ENCODE measurements at places on chromosomes 11 and 22. TPM values are rescaled to one million over a fixed set of nuclear protein-coding genes. Genes with fewer than 3 reads are reported as not detected.

The MFRP gene
- total RNA-seq, result not detected

DNA sequence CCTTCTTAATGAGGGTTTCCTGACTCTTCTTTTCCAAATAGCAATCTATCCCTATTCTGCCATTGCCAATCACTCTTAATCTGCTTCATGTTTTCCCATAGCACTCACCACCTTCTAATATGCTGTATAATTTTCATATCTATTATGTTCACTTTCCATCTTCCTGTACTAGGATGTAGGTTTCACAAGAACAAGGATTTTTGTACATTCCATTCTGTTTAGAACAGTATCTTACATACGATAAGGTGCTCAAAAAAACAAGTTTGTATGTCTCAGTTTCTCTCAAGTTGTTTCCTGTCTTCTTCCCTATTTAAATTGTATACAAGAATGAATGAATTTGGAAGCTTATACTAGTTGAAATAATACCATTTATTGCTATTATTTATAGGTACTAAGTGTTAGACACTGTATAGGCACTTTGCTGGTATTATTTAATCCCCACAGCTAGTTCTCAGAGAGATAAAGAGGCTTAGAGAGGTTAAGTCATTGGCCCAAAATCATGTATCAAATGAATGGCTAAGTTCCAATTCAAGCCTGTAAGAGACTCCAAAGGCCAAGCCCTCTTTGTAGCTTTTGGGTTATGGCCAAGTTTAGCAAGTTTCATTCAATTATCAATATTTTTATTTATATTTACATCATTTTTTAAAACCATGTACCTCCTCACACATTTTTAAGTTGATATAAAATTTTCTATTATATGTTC lies 134.7 kb downstream of the PAX6 start:
- DNase-seq, result no peak

DNA sequence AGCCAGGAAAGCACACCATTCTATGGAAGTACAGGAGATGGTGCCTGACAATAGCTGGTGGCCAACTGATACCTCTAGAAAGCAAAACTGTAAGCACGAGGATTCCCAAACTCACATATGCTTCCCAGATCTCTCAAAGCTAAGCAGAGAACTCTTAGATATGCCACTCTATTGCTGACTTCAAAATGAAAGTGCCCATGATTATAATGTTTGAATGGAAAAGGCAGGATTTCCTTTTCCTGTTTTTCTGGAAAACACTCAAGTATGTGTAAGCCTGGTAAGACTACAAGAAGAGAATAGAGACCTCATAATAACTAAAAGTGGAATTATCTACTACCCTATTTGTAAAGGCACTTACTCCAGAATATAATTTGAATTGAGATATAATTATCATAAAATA lies 2.6 kb upstream of the CARD18 start:
- no peak for DNase-seq

- DNase-seq, result no peak
Measured at GRCh38 chr22:29481265-29482000, 1.4 kb downstream of the NEFH start.

The TXNRD2 gene
- 13.1 TPM for total RNA-seq

The CHRM1 gene
- 0.27 TPM for total RNA-seq

DNA sequence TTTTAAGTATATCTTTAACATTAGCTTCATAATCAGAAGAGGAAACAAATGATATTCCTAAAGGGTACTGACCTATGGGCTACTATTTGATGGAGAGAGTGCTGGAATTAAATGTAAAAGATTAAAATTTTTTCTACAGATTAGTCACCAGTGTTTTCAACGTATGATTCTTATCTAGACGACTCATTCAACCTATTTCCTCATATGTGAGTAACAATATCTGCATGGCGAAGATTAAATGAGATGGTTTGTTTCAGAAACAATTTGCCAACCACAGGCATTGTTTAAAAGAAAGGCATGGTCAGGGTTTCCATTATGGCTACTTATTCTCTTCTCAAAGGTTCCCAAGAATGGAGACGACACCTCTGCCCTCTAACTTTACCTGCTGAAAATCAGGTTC lies 20.4 kb downstream of the OR56B4 start:
- no peak for DNase-seq

GRCh38 chr22:31333641-31334040 lies 12.5 kb downstream of the PATZ1 start:
- DNase-seq, result no peak

- DNase-seq, result no peak
Measured at GRCh38 chr11:102138670-102139069, 28.4 kb downstream of the YAP1 start.

GRCh38 chr11:127345819-127346459 lies 345.4 kb upstream of the KIRREL3 start:
- no peak for DNase-seq

- no peak for DNase-seq
Measured at GRCh38 chr22:50432131-50432876, 42.5 kb downstream of the SBF1 start.

GRCh38 chr11:113022262-113022661 lies 61.0 kb downstream of the NCAM1 start:
- DNase-seq, result no peak

DNA sequence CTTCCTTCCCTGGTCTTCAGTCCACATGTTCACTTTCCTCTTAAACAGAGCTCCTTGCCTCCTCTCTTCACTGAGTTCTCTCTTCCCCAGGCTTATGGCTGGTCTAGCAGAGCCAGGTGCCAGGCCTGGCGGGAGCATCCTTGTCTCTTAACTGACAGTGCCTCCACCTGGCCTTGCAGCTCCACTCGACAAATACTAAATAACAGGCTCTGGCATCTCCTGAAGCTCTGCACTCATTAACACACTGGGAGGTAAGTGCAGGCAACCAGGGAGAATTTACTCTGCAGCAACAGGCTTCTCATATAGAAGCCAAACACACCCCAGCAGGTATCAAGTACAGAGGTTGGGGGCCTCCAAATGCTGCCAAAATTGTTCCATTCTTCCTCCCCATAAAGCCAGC lies 438.1 kb downstream of the SOX6 start:
- no peak for DNase-seq

The CLTCL1 gene
- 10.1 TPM for total RNA-seq

The SUSD2 gene
- total RNA-seq, result 4.2 TPM

- DNase-seq, result no peak
Measured at GRCh38 chr11:115489466-115489865, 14.7 kb downstream of the CADM1 start.

GRCh38 chr22:25961699-25962098 lies 207.6 kb upstream of the SEZ6L start:
- DNase-seq, result no peak

- no peak for DNase-seq
Measured at GRCh38 chr22:32660292-32660691, 141.2 kb upstream of the TIMP3 start.

The NUDT22 gene
- 43.7 TPM for total RNA-seq

GRCh38 chr11:95585752-95586077 lies 203.9 kb downstream of the FAM76B start:
- DNase-seq, result no peak

DNA sequence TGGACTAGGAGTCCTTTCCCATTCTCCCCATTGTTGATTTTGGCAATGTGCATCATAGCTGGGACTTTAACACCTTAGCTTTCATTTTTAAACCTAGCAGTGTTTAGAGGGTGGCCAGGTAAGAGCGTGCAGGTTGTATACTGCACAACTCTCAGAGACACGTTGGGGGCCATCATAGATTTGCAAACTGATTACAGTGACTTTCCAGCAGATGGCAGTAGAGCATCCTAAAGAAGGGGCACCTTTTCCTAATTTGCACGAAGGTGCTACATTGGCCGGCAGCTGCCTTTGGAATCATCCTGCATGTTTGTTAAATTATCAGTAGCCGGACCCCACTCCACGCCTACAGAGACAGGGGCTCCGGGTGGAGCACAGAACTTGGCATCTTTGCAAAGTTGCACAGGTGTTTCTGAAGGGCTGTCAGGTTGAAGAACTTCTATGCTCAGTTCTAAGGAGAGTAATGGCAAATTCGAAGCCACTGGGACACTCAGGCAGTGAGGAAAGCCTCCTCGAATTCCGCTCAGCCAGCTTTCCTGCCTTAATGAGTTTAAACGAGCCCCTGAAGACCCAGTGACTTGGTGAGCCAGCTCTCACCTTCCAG lies 7.7 kb downstream of the LHFPL7 start:
- DNase-seq, result no peak

GRCh38 chr22:45007391-45008185 lies 2.2 kb downstream of the PHF21B start:
- no peak for DNase-seq

- DNase-seq, result peak; percentile 53
Measured at GRCh38 chr11:124900464-124900863, 2.8 kb upstream of the ROBO4 start.

- no peak for DNase-seq
Measured at GRCh38 chr11:130765406-130765805, 150.9 kb downstream of the SNX19 start.

DNA sequence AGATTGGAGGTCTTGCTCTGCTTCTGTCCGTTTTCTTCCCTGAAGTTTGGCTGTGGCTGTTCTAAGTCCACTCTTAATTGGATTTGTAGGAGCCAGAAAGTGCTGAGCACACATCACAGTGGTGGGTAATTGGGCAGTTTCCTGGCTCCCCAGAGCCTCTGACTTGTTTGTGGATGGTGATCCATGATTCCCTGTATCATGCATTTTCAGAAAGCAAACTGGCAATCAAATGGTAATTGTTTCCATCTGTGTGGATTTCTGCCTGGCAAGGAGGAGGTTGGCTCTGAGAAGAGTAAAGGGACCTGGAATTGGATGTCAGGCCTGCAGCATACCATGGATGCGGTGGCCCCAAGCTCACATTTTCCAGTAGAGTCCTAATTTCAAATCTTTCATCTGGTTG lies 49.5 kb downstream of the PPFIBP2 start:
- DNase-seq, result no peak

GRCh38 chr22:44439356-44440223 lies 58.4 kb downstream of the RTL6 start:
- DNase-seq, result peak; percentile 56

The AIFM3 gene
- total RNA-seq, result 0.99 TPM

GRCh38 chr11:126433244-126433846 lies 77.9 kb downstream of the ST3GAL4 start:
- no peak for DNase-seq

- DNase-seq, result no peak
Measured at GRCh38 chr11:127670374-127671119, 670.0 kb upstream of the KIRREL3 start.

- no peak for DNase-seq
Measured at GRCh38 chr11:79610678-79611077, 169.8 kb upstream of the TENM4 start.

DNA sequence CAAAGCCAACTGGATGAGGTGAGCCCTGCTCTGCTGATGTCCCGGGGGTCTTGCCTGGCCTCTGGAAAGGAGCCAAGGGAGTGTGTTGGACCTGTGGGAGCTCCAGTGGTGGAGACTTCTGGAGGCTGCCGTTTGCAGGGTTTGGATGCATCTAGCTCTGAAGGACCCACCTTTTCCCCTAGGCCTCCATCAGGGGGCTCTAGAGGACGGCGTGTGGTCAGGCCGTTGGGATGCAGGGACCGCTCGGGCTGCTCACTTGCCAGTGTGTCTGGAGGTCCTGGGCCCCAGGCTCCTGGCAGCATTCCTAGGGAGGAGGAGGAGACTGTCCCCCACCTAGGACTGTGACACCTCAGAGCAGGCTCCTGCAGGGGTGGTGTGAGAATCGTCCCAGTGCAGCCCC lies 58.3 kb downstream of the PRDM11 start:
- no peak for DNase-seq

GRCh38 chr11:38498721-38499120 lies 1900.7 kb upstream of the RAG2 start:
- DNase-seq, result no peak
